Calu3 (cell line): ENCODE measurements at places on chromosomes 1 and 21.

DNA sequence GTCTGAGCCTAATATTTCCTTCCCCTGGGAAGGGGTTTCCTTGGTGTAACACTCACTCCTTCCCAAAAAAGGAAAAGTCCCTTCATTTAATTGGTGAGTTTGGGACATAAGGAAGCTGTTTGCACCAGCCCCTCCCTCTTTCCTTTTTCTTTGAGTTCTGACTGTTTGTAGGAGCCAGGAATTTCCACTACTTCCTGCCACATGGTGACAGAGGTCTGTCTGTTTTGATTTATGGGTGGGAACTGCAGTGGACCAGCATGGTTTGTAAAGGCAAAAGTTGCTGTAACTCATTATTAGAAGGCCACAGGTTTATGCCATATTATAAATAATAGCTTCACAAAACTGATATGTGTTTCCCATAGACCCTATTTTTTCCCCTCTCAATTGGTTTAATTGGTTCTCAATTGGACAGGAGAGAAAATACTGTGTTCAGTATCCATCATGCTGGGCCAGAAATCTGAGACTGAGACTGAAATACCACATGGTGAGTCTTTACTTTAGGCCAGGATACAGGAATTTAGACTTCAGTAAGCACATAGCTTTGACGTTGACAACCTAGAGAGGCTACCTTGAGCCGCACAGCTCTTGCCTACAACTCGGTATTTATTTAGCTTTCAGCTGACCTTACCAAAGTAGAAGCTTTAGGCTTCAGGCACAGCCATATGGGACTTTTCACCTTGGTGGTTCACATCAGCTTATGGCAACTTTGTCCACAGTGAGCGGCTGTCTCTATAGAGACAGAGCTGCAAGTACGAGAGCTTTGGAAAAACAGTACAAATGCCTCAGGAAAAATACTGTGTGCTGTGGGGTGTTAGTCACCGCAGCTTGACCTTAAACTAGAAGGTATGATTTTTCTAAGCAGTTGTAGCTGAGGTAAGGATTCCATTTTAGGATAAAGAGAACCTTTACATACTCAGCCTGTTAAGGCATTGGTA, 40.0 kb upstream of the RGS7 start:
- no peak for DNase-seq

DNA sequence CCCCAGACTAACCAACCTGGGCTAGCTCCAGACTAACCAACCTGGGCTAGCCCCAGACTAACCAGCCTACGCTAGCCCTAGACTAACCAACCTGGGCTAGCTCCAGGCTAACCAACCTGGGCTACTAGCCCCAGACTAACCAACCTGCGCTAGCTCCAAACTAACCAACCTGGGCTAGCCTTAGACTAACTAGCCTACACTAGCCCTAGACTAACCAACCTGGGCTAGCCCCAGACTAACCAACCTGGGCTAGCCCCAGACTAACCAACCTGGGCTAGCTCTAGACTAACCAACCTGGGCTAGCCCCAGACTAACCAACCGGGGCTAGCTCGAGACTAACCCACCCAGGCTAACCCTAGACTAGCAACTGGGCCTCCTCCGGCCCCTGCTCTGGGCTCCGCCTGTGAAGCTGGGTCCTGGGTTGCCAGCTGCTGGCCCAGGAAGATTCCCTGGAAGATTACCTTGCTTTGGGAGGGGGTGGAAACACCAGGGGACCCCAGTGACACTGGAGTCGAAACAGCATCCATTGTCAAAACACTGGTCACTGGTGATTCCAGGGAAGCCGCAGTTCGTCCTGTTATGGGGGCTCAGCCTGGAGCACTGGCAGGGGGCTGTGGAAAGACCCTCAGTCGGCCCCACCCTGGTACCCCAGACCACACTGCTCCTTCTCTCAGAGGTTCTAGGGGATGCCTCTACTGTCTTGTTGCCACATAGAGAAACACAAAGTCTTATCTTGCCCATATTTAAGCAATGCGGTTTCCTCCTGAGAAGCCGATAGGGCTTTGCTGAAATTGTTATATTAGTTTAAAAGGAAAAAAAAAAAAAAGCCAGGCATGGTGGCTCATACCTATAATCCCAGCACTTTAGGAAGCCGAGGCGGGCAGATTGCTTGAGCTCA, 1.1 kb downstream of the TFF2 start:
- no peak for DNase-seq

DNA sequence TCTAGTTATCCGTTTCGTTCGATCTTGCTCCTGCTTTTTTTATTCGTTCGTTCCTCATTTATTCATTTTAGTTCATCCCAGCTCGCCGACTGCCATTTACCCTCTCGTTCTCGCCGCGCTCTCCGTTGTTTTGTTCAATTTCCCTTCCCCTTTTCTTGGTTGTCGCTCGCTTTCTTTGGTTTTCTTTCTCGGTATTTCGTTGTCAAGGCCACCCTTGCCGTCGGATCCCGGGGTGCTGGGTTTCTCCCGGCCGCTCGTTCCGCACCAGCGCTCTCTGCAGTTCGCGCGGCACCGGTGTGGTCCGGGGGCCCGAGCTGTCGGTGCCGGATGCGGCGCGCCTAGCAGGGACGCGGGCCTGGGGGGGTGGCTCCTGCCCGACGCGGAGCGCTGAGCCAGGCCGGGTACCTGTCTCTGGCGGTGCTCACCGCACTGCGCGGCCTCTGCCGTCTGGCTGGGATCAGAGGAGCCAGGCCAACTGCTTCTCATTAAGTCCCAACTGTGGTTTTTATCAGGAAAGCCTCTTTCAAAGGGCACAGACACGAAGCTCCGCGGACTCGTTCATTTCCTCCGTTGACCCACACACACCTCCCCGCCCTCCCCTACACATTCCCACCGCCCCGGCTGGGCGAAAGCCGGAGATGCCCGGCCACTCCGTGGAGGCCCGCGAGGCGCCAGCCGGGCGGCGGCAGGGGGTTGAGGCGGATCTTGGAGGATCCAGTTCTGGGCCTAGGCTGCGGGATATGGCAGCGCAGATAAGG, 1.6 kb downstream of the ALX3 start:
- DNase-seq: no peak

GRCh38 chr1:246588159-246588721, 22.0 kb downstream of the CNST start:
- DNase-seq: no peak

DNA sequence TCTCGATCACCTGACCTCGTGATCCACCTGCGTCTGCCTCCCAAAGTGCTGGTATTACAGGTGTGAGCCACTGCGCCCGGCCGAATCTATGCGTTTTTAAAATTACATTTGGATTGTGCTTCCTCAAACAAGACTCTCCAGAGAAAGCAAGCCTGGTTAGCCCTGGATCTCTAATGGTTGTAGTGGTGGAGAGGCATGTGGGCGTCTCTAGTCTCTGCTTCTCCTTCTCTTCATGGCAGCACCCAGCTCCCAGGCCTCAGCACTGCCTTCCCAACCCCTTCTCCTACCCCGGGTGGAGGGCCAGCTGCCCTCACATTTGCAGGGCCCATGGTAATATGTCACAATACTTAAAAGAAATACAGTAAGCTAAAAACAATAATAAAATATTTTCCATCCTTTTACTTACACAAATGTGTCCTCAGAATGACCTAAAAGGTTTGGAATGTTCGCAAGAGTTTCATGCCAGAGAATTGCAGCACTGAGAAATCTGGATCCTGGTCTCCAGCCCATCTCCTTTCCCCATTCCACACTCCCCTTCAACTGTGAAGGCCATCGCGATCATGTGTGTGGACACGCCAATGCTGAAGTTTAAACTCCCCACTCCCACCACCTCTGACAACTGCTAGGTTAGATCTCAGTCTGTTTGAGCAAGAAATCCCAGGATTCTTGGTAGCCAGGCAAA, 7.0 kb downstream of the OR14I1 start:
- DNase-seq: no peak

DNA sequence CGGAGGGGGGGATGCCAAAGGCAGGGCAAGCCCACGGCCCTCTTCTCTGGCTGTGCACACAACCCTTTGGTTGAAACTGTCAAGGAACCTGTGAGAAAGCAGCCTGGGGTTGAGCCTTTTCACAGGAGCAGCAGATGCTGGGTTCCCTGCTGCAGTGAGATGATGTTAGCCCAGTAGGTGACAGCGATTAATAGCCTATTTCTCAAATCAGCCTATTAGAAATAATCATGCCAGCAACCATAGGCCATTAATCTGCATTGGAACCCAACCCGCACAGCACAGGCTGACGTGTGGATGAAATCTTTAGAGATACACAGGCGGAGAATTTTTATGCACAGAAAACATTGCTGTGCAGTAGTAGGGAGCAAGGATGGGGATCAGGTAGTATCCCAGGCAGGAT, 637.5 kb downstream of the AJAP1 start:
- DNase-seq: no peak

GRCh38 chr1:207951652-207952051, 40.7 kb upstream of the CD34 start:
- no peak for DNase-seq

DNA sequence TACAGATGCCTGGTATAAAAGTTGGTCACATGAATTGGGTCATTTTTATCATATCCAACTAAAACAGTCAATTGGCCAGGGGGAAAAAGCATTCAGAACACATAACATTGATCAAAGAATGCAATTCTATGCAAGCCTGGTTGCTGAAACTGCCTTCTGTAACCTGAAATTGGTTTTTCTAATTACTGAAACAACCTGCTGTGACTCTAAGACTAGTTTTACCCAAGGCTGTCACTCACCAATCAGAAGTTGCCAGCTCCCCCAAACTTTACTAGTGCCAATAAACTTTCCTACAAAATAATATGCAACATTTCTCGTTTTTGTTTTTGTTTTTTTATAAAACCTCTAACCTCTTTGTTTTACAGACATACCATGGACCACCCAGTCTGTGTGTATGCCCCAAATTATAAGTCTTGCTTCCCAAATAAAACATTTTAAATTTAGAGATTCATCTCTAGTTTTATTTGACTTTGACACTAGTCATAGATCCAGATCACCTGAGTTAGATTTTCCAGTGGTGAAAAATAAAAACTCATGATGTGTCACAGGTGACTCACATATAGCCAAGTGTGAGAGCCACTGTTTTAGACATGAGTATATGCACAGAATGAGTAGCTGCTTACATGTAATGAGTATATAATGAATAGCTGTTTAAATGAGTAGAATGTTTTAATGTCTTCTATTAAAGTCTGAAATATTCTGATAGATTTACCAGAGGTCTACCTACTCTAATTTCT, 64.2 kb upstream of the CR2 start:
- no peak for DNase-seq

GRCh38 chr21:32055305-32055704, 182.5 kb downstream of the HUNK start:
- DNase-seq: no peak

- no peak for DNase-seq
Measured at GRCh38 chr1:110134050-110134595, 16.2 kb upstream of the SLC6A17 start.

DNA sequence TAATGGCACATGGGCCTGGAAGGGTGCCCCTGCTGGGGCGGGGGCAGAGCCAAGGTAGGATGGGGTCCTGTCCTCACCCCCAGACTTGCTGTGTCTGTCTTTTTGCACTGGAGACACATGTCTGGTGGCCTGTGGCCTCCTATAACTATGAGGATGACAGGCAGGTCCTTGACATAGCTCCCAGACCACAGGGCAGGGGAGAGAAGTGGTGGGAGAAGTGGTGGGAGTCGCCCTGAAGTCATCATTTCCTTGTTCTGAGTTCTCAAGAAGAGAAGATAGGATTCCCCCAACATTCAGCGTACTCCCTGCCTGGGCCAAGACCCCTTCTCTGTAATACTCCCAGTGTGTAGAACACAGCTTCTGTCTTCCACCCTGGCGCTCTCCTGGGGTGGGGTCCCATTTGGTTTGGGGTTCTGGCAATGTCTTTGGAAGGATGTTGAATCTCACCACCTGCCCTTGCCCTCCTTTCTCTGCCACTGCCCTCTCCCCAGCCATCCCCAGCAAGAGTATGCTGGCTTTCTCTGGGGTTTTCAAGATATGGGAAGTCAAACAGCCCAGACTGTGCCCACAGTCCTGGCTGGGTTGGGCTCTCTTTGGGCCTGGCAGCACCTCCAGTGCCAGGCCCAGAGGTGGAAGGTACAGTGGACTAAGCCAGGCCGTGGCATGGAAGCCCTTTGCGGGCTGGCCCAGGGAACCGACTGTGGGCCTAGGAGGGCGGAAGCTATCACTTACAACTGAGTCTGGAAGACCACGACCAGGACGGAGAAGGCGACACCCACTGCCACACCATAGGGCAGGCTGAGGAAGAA, 19.4 kb downstream of the SLC26A9 start:
- no peak for DNase-seq

- no peak for DNase-seq
Measured at GRCh38 chr1:47485817-47486216, 48.0 kb downstream of the FOXD2 start.

GRCh38 chr1:58881471-58881994, 97.7 kb upstream of the JUN start:
- DNase-seq: peak; percentile 79

DNA sequence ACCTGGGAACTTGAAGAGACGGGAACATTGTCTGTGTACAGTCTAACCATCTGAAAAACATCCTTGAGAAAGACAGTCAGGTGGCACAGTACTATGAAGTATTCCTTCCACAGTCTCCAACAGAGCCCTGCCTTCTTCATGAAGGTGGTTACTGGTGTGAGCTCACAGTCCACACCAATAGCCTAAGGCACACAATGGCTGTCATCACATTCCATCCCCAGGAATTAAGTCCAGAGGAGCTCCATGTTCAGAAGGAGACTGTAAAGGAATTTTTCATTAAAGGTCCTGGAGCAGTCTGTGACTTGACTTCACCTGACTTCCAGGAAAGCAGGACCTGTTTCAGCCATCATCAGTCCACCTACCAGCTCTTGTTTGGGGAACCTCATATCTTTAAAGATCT, 180.2 kb downstream of the C1orf21 start:
- no peak for DNase-seq

- no peak for DNase-seq
Measured at GRCh38 chr1:145951526-145951925, 6.3 kb downstream of the LIX1L start.

- DNase-seq: peak; percentile 52
Measured at GRCh38 chr1:119582801-119583200, 65.3 kb downstream of the ZNF697 start.

DNA sequence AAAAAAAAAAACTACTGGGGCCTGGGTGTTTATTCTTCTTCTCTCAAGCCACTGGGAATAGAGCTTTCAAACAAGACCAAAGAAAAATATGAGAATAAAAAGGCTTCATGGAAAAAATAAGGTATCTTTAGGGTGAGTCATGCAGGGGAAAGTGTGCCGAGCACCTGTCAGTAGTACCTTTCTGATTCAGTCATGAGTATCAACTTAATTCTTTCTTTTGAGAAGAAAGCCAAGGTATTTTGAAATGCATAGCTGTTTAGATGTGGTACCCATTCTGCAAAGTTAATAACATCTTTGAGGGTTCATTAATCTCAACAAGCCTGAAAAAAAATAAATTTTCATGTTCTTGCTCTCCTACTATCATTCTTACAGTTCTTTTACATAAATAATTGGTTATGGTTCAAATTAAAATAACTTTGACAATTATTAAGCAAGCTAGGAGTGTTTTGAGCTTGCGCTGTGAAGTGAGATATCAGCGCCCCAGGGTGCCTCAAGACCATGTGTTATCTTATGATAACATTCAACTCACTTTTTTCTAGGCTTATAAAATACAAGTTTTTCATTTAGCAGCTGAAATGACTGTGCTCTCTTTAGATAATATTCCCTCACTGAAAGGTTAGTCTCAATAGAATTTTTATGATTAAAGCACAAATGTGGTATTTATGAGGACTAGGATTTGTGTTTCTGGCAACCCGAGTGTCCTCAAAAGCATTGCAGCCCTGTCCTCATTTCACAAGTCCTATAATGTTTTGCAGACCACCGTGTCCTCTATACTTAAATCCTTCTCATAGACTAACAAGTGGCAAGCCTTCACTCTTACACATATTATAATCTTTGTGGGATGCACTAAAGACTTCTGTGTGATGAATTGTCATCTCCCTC, 138.6 kb downstream of the SLC44A5 start:
- no peak for DNase-seq

- no peak for DNase-seq
Measured at GRCh38 chr1:172970186-172970585, 80.6 kb downstream of the TNFSF18 start.
